ENCODE measurements at places on chromosomes 16 and 17. TPM values are rescaled to one million over a fixed set of nuclear protein-coding genes. Genes with fewer than 3 reads are reported as not detected.

- DNase-seq: no peak
Measured at GRCh38 chr16:600781-601180, 10.9 kb downstream of the RAB40C start.

GRCh38 chr16:56617212-56618085 is 8.1 kb upstream of the MT1E start:
- DNase-seq: no peak

DNA sequence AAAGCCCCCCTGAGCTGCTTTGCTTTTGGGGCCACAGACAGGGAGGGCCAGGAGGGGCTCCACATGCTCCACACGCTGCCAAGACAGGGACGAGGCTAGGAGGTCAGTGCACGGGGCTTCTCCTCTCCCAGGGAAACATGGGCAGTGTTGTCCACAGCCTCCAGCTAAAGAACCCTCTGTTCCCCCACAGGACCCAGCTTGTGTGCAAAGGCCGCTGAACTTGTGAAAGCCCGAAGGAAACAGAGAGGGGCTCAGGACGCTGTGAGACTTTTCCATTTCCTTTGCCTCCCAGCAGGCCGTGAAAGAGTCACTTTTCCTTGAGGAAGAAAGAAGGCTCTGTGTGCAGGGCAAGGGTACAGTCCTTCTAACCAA is 9.7 kb downstream of the CDRT4 start:
- no peak for DNase-seq

GRCh38 chr17:65121368-65121767 is 15.8 kb upstream of the RGS9 start:
- no peak for DNase-seq

The LGALS9B gene
- 0.98 TPM for total RNA-seq

GRCh38 chr16:14020141-14020540 is 51.0 kb upstream of the MRTFB start:
- DNase-seq: no peak

- no peak for DNase-seq
Measured at GRCh38 chr16:81843243-81843582, 64.1 kb downstream of the PLCG2 start.
